ENCODE measurements at places on chromosomes 2 and 18. TPM values are rescaled to one million over a fixed set of nuclear protein-coding genes. Genes with fewer than 3 reads are reported as not detected.

- H3K27ac ChIP-seq: no peak overlapping the region
- H3K36me3 ChIP-seq: peaks cover 14% of the 10 kb centered on the region
- H3K27me3 ChIP-seq: peaks cover 2% of the 10 kb centered on the region
- no peak for DNase-seq
- H3K4me1 ChIP-seq: no peaks in the 10 kb centered on the region
Observed at GRCh38 chr2:174516501-174517378, 29.9 kb upstream of the GPR155 start.

CXCR4 gene
- 215 TPM for total RNA-seq

DNA sequence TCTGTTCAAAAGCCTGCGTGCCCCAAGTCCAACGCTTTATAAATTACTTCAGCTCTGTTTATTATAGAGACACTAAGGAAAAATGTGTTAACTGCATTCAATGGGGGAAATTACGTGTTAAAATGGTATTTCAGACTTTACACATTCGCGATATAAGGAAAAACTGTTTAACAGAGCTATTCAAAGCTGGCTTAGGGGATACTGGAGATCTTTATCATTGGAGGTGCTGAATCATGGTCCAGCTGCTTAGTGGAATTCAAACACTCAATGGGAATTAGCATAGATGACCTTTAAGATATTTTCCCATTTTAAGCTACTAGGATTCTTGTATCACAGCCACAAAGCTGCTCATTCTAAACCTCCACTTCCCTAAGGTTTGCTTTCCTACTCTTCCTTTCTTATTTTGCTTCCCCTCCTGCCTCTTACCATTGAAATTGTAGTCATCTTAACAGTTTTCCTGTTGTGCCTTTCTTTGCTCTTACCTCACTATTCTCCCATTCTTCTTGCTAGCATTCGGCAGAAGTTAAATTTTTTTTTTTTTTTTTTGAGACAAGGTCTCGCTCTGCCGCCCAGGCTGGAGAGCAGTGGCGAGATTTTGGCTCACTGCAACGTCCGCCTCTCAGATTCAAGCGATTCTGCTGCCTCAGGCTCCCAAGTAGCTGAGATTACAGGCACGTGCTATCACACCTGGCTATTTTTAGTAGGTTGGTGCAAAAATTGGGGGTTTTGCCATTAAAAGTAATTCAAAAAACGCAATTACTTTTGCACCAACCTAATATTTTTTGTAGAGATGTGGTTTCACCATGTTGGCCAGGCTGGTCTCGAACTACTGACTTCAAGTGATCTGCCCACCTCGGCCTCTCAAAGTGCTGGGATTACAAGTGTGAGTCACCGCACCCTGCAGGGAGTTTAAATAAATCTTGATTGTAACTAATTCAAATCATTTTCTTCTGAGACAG is 6.5 kb downstream of the SULT6B1 start:
- no peaks in the 10 kb centered on the region for H3K27me3 ChIP-seq
- no peaks in the 10 kb centered on the region for H3K4me1 ChIP-seq
- no peak overlapping the region for H3K27ac ChIP-seq
- no peaks in the 10 kb centered on the region for H3K36me3 ChIP-seq
- no peak overlapping the region for H3K4me3 ChIP-seq
- no peak for DNase-seq

GRCh38 chr2:100161945-100162620 is 19.7 kb upstream of the AFF3 start:
- H3K36me3 ChIP-seq: peaks cover 8% of the 10 kb centered on the region
- H3K4me3 ChIP-seq: no peak overlapping the region
- peaks cover 2% of the 10 kb centered on the region for H3K27me3 ChIP-seq

- peaks cover 4% of the 10 kb centered on the region for H3K27me3 ChIP-seq
- peak; percentile 30 for DNase-seq
- no peaks in the 10 kb centered on the region for H3K36me3 ChIP-seq
- H3K4me3 ChIP-seq: no peak overlapping the region
Observed at GRCh38 chr18:14086458-14087231, 45.6 kb downstream of the ZNF519 start.

C1GALT1C1L gene
- total RNA-seq: 0.49 TPM

RAMP1 gene
- 7.6 TPM for total RNA-seq

DNA sequence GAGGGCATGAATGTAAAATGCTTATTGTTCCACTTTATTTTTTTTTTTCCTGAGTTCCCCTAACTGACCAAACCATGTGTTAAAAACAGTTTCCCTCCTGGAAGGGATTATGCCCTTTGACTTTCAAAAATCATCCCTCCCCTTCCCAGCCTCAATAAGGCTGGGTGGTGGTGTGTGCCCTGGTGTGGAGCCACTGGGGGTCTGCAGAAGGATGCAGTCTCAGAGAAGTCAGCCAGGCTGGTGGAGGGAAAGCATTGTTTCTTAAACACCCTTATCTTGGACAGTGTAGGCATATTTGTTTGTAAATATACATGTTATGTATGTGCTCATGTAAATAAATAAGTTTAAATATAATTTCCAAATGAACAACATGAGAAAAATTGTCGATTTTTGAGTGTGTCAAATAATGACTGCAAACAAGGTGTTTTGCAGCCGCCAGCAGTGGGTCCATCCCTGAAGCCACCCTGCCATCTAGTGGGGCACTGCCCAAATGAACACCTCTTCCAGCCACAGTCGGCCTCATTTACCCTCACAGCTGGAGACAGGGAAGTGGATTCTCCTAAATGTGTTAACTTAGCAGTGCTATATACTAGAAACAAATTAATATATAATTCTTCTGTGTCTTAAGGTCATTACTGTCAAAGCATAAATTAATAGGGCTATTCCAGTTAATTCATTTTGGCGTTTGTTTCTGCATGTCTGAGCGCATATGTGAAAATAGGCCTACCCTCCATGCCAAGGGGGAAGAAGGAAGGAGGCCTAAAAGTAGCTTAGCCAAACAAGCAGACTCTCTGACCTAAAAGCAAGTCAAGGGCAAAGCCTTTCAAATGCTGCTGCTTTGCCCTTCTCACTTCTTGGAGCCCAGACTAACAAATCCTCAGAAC is 209.6 kb upstream of the PIK3C3 start:
- H3K36me3 ChIP-seq: no peaks in the 10 kb centered on the region
- H3K4me1 ChIP-seq: peaks cover 3% of the 10 kb centered on the region

GRCh38 chr2:121343191-121343590 is 58.2 kb upstream of the TFCP2L1 start:
- no peak for DNase-seq
- no peak overlapping the region for H3K27ac ChIP-seq
- no peak overlapping the region for H3K4me3 ChIP-seq
- peaks cover 6% of the 10 kb centered on the region for H3K36me3 ChIP-seq
- H3K4me1 ChIP-seq: peaks cover 3% of the 10 kb centered on the region
- peaks cover 3% of the 10 kb centered on the region for H3K27me3 ChIP-seq

GRCh38 chr2:45699032-45699658 is 47.7 kb downstream of the PRKCE start:
- H3K27me3 ChIP-seq: no peaks in the 10 kb centered on the region
- no peaks in the 10 kb centered on the region for H3K36me3 ChIP-seq
- H3K4me3 ChIP-seq: peak overlapping the region; percentile 68
- H3K27ac ChIP-seq: peak overlapping the region; percentile 52
- peaks cover 32% of the 10 kb centered on the region for H3K4me1 ChIP-seq

- peak overlapping the region; percentile 93 for H3K27ac ChIP-seq
- peak overlapping the region; percentile 65 for H3K4me3 ChIP-seq
- H3K36me3 ChIP-seq: no peaks in the 10 kb centered on the region
- H3K4me1 ChIP-seq: peaks cover 19% of the 10 kb centered on the region
- peak; percentile 43 for DNase-seq
Observed at GRCh38 chr2:169716238-169716886, 17.3 kb upstream of the KLHL23 start.

DNA sequence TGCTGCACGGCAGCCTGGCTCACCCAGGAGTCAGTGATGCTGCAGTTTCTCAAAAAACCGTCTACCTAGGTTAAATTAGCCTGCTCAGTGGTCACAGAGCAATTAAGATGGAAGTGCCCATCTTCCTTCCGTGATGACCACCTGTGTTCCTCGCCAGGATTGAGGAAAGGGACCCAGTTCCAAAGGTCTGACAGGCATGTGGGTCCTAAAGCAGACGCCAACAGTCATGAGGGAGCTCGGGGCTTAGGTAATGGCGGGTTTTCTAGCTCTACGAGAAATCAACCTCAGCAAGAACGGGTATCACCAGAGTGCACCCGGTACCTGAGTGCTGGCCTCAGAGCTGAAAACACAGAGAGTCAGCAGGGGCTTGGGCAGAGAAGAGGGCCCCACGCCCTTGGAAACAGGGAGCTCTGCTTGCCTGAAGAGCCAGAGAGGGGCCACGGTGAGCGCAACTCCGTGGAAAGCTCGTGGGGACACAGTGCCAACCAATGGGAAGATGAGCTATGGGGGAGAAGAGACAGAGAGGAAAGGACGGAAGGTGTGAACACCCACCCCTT is 34.3 kb upstream of the DNMT3A start:
- DNase-seq: no peak

COL3A1 gene
- total RNA-seq: not detected

MEP1B gene
- not detected for total RNA-seq

- peaks cover 4% of the 10 kb centered on the region for H3K27me3 ChIP-seq
- peaks cover 15% of the 10 kb centered on the region for H3K4me1 ChIP-seq
- H3K4me3 ChIP-seq: peak overlapping the region; percentile 91
- no peak for DNase-seq
- no peaks in the 10 kb centered on the region for H3K36me3 ChIP-seq
Observed at GRCh38 chr2:197433780-197434438, 919 bp downstream of the SF3B1 start.

GRCh38 chr2:151033271-151034248 is 228.1 kb downstream of the RBM43 start:
- no peaks in the 10 kb centered on the region for H3K27me3 ChIP-seq
- DNase-seq: no peak
- no peak overlapping the region for H3K27ac ChIP-seq
- H3K4me1 ChIP-seq: peaks cover 6% of the 10 kb centered on the region

DNA sequence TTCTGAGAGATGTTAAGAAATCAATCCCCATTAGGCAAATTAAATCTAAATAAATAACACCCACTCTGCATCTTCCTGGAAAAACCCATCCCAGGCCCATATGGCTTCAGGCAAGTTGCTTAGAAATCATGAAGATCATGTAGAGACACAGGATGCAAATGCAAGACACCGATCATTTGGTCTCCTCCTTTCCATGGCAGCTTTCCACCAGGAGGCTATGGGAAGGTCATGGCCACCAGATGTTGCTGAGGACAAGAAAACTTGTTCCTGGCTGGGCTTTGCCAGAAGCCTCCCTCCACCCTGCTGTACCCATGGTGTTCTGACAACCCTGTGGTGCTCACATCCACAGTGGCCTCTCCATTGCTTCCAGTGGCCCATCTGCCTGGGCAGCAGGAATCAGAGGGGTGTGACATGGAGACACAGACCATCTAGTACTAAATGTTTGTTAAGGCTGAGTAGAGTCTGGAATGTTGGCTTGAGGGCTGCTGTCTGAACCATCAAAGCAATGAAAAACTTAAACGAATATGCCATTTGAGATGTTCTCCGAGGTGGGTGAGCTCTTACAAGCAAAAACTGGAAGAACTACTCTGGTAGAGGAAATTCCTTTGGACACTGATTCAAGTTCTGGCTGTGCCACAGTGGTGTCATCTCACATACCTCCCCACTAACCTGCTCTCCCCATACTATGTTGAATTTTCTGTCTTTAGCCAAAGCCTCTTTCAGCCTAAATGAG is 293.2 kb downstream of the TNS1 start:
- no peaks in the 10 kb centered on the region for H3K4me1 ChIP-seq
- no peak overlapping the region for H3K27ac ChIP-seq
- no peaks in the 10 kb centered on the region for H3K36me3 ChIP-seq
- no peak for DNase-seq
- no peak overlapping the region for H3K4me3 ChIP-seq
- no peaks in the 10 kb centered on the region for H3K27me3 ChIP-seq

SLC5A7 gene
- 0.27 TPM for total RNA-seq

- peak within 1 kb of the TSS; percentile 99 for H3K27ac ChIP-seq
- peak; percentile 100 for DNase-seq
- H3K4me3 ChIP-seq: peak within 1 kb of the TSS; percentile 99
- H3K4me1 ChIP-seq: peaks cover 24% of the 10 kb centered on the region
- peaks cover 3% of the 10 kb centered on the region for H3K27me3 ChIP-seq
- no peaks in the 10 kb centered on the region for H3K36me3 ChIP-seq
Observed at GRCh38 chr18:56638232-56639103, at the start of gene TXNL1. Gene TXNL1, minus strand, starts transcription at chr18:56638592. Its CDS starts 152 bp downstream, at chr18:56638440.

DNA sequence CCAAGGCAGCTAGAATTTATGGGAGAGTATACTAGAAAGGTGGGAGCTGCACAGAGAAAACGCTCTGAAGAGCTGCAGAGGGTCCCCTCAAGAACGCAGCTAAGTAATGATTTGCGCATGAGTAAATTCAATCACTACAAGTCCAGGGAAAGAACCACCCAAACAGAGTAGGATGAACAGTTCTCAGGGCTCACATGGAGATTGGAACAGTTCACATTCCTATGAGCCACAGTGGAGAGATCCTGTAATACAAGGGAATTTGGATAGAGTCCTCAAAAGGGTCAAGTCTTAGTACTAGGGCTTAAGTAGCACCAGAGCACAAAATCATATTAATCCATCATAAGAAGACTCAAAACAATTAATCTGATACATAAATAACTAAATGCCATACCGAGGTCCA is 12.7 kb downstream of the OLA1 start:
- no peaks in the 10 kb centered on the region for H3K27me3 ChIP-seq
- no peak overlapping the region for H3K4me3 ChIP-seq
- H3K4me1 ChIP-seq: peaks cover 4% of the 10 kb centered on the region
- no peaks in the 10 kb centered on the region for H3K36me3 ChIP-seq

- DNase-seq: no peak
- no peaks in the 10 kb centered on the region for H3K36me3 ChIP-seq
- H3K4me1 ChIP-seq: no peaks in the 10 kb centered on the region
- H3K27me3 ChIP-seq: no peaks in the 10 kb centered on the region
- H3K27ac ChIP-seq: no peak overlapping the region
- no peak overlapping the region for H3K4me3 ChIP-seq
Observed at GRCh38 chr2:42281416-42282081, 79.5 kb downstream of the COX7A2L start.

DNA sequence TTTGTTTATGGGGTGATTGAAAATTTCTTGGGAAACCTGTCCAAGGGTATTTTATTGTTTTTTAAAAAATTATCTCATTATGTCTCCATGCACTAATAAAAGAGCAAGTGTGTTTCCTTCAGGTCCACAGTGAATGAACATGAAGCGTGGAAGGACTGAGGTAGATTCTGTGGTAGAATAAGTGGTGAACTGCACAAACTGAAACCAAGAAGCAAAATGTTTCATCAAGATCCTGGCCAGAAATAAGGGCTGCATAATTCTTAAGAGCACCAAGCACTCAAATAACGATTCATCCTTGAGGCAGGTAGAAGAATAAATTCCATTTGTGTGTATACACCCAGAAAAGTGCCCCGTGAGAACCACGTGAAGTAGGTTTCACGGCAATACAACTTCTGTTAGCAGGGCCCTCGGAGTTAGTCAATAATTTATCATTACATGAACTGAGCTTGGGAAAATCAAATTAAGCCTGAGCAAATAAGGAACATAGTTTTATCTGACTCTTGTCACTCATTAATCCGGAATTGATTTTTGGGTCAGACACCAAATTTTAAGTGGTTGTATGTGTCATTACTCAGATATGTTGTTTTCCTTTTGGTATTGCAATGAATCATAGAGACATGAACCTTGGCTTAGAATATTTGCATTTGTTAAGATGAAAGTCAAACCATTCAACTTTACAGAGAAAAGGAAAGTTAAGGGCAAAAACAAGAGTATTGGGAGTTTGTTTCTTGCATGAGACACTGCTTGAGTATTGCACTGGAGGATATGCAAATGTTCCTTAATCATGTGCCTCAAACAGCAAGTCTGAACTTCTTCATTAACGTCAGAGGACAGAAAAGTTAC is 472.6 kb upstream of the NETO1 start:
- H3K36me3 ChIP-seq: no peaks in the 10 kb centered on the region
- DNase-seq: no peak
- H3K4me1 ChIP-seq: no peaks in the 10 kb centered on the region
- no peaks in the 10 kb centered on the region for H3K27me3 ChIP-seq
- H3K27ac ChIP-seq: no peak overlapping the region

GRCh38 chr2:21258082-21258481 is 134.3 kb downstream of the TDRD15 start:
- DNase-seq: no peak
- H3K36me3 ChIP-seq: no peaks in the 10 kb centered on the region
- H3K27ac ChIP-seq: no peak overlapping the region
- H3K4me3 ChIP-seq: no peak overlapping the region

Data from glutamatergic neuron (in vitro differentiated cells).